ENCODE measurements at places on chromosomes 1 and 21.

- no peak for DNase-seq
Observed at GRCh38 chr1:224211206-224211962, 28.3 kb downstream of the DEGS1 start.

- DNase-seq: no peak
Observed at GRCh38 chr1:172180501-172181285, 239.8 kb upstream of the C1orf105 start.

GRCh38 chr1:38578271-38578951, 281.2 kb downstream of the RRAGC start:
- no peak for DNase-seq

DNA sequence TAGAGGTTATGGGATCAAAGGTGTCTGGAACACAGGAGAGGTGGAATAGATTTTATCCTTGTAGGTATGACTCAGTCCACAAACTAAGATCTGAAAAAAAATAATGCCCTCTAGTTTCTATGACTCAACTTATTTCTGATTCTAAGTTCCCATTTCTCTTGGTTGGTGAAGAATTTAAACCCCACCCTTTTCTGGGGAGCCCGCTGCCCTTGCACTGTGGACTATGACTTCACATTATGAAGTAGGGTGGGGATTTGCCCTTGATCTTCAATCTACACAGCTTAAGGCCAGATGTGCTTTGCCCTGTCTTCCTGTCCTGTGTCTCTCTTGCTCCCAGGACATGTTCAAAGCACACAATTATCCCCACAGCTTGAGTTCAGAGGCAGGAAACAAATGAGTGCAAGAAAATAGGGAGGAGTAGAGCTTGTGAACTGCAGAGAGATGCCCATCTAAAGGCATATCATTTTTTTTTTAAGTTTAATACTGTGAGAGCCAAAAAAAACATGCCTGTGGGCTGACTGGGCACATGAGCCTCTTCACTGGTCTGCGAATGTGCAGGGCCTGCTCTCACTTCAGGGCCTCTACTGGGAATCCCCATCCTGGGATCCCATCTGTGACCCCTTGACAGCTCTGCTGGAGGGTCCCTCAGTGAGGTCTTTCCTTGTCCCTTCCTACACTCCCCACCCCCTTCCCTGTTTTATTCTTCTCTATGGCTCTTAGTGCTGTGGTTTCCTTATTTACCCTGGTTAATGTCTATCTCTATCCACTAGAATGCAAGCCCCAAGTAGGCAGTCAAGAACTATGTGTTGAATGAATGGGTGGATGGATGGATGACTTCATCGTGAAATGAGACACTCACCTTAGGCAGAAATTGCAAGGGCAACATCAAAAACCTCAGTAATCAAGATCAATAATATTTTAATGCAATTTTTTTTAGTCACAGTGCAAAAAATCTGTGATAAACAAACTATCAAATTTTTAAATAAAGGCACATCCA, 61.5 kb downstream of the CD58 start:
- DNase-seq: no peak

DNA sequence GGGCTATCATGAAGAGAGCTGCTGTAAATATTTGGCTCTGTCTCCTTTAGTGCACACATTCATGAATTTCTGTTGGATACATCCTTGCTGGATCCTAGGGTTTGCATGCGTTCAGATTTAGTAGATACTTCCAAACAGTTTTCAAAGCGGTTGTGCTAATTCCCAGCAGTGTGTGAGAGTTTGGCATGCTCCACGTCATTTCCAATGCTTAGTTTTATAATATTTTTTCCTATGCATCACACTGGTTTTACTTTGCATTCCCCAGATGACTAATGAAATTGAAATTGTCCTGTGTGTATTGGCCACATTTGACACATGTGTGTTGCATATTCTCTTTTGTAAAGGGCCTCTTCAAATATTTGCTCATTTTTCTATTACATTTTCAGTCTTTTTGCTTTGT, 18.5 kb upstream of the AADACL3 start:
- no peak for DNase-seq

DNA sequence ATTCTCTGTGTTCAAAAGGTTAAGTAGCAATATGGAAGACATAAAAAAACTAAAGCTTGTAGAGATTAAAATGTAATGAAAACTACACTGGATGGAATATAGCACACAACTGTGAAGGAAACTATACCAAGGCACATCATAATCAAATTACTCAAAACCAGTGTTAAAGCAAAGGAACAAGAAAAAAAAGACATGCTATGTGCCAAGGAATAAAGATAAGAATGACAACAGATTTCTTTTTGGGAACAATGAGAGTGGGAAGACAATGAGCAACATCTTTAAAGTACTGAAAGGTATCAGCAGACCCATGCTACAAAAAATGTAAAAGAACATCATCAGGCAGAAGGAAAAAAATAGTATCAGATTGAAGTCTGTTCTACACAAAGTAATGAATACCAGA, 157.8 kb downstream of the VPS13D start:
- DNase-seq: no peak

DNA sequence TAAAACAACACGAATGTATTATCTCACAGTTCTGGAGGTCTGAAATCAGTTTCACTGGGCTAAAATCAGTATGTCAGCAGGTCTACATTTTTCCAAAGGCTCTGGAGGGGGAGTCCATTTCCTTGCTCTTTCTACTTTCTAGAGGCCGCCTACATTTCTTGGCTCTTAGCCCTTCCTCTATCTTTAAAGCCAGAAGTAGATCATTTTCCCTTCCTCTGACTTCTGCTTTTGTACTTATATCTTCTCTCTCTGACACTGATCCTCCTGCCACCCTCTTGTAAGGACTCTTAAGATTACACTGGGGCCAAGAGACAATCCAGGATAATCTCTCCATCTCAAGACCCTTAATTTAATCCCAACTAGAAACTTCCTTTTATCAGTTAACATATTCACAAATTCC, 41.4 kb downstream of the MSH4 start:
- DNase-seq: no peak

GRCh38 chr1:50521703-50522102, 98.5 kb upstream of the DMRTA2 start:
- DNase-seq: no peak

DNA sequence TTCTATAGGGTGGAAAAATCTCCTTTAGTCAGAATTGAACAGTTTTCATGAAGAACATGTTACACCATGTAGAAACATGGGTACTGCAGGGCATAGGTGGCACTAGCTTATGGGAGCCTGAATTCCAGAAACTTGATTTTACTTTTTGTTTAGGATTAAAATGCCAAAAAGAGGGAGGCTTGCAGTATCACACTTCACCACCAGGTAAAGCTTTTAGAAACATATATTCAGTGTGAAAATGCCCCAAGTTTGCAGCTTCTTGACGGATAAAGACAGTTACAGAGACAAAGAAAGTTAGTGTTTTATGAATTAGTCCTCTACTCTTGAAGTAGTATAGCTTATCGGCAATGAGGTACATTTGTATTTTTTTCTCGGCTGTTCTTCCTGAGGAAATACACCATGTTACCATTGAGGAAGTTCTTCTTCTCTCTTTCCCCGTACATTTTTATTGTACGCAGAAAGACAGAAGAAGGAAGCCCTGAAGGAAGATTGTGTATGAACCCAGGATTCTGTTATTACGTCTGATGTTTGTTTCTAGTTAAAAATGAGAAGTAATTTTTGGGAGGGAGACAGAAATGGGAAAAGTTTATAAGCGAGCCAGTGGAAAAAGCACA, 66.1 kb downstream of the PBX1 start:
- no peak for DNase-seq

DNA sequence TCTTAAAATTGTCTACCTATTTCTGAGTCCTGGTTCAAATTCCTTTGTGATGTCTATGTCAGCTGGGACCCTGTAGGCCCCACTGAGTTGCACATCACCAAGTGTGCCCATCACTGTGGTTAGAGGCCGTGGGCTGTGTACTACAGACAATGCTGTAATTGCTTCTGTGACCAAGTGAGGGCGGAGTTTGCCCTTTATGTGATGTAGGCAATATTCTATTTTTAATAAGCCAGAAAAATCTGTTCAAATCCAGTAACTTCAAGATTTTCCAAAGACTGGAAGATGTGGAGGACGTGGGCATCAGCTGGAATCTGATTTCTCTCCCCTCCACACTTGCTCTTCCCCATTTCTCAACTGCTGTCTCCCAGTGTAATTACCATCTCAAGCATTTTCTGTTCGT, 215.4 kb downstream of the PBX1 start:
- no peak for DNase-seq

DNA sequence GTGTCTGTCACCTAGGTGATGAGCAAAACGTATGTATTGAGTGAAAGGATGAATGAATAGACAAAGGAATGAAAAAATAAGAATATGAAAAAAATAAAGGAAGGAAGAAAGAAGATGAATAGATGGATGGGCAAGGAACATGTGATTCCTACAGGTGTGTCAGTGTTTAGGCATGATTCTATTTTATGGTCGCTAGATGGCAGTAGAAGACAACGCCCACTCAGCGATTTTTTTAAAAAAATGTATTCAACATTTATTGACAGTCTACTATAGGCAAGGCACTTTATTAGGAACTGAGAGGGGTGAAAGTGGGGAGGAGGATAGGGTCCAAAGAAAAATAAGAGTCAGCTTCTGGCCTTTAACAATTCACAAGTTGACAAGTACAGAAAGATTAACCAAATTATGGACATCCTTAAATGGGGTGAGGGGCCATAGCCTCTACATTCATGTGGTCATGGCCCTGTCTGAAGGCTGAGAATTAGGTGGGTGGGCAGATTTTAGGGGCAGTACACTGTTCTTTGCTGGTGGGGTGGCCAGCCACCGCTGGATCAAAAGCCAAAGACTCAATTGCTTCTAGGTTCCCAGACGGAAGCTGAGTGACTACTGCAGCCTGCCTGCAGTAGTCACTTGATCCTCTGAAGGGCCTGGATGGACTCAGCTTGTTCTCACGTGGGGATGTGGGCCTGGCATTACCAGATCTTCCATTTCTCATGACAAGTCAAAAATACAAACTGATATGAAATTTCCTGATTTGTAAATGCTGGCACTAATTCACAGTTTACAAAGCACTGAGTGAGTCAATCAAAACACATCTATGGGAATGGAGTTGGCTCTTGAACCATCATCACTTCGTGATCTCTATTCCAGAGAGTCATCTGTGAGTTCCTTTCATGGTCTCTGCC, 83.9 kb downstream of the FASLG start:
- DNase-seq: no peak

All from D721Med (cell line).